Stimulated activated CD8-positive, alpha-beta memory T cell treated with anti-CD3 and anti-CD28 coated beads, Interleukin-15, amount 100 ng/mL, for 4 hours (primary cell): ENCODE measurements at places on chromosomes 6 and 20.

- no peak for DNase-seq
Observed at GRCh38 chr6:15472621-15473020, 190.2 kb downstream of the DTNBP1 start.

DNA sequence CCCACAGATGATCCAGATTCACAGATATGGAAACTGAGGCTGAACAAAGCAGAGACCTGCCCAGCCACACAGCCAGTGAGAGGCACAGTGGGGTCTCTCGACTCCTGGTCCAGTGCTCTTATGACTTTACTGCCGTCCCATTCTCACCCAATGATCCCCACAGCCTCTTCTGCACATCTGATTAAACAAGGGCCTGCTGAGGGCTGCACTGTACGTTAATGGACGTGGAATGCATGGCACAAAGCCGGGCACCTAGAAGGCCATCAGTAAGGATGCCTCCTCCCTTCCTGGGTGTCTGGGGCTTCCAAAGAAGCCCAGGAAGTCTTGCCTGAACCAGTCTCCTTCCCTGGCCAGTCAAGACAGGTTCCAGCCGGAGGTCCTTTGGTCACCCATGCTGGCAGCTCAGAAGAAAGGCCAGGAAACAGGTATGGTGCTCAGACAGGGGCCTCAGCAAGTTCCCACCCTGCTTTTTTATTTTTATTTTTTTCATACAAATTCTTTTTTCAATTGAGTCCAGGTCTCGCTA, 3.8 kb downstream of the TFEB start:
- DNase-seq = no peak

GRCh38 chr6:41770381-41771057, 9.2 kb downstream of the FRS3 start:
- DNase-seq = no peak

DNA sequence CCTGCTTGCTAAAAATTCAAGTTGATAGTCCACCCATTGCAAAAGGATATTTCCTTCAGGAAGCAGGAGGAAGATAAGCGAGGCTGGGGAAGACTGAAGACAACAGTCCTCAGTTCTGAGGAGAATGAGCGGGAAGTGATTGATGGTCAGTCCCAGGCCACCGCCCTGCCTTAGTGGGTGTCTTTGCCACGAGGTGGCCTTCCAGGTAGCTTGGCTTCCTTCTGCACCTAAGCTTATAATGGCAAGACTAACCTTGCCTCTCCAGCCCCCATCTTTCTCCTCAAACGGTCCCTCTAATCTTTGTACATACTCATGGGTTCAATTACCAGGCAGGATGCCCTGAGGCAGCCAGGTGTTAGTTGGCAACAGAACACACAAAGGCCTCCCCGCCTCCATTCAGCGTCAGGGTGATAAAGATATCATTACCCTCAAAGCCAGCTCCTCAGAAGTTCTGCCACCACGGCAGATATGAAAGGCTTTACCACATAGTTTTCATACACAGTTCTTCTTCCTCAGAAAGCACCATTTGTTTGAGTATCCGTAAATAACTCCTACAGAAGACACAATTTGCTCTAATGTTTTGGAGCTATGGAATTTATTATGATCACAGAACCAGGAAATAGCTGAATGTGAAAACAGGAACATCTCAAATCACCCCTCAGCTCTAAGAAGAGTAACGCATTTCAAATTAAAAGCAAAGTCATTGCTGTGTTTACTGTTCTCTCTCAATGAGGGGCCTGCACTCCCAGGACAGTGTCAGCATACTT, 249.4 kb downstream of the ATXN1 start:
- no peak for DNase-seq

DNA sequence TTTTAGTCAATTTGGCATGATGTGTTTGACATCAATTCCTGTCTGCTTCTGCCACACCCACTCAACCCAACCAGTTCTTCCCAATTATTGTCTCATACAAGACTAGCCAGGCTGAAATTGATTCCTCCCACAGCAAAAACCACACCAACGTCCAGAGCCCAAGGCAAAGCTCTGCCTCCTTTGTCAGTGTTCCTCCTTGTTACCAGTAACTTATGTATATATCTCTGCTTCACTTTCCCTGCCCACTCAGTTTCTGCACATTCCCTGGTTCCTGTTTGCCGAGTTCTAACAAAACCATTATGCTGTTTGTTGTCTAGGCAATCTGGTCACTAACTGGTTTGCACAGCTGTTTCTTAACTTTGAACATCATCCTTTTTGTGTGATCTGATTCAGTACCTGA, 547.9 kb upstream of the PTCHD4 start:
- no peak for DNase-seq

DNA sequence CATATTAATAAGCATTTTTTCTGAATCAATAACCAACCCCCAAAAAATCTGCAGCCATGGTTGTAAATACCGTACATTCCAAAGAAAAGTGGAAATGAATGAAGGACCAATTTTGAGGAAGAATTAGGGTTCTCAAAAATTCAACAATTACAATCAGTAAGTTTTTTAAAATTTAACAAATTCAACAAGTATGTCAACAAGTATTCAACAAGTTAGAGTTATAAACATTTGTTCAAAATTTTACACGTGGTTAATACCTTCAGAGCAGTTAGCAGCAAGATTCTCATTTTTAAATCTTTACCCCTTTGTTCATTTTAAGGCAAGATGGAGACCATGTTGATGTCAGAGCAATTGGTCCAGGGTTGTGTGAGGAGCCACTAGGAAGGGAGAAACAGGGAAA, 27.6 kb upstream of the ANKEF1 start:
- DNase-seq = no peak

- no peak for DNase-seq
Observed at GRCh38 chr6:126015863-126016262, 29.5 kb downstream of the TRMT11 start.

DNA sequence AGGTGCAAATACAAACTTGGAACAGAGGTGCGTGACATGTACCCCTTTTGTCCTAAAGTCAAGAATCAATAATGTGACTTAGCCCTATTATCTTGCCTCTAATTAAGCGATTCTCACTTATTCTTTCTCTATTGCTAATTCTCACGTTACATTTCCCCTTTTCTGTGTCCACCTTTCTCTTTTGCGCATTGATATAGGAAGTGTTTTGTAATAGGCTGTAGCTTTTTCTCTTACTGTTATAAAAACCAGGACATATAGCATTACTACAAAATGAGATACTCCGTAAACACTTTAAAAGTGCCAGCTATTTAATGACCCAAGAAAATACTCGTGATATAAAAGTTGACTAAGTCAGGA, 669 bp upstream of the TMEM30A start:
- no peak for DNase-seq

GRCh38 chr20:7500231-7500663, 440.0 kb downstream of the HAO1 start:
- no peak for DNase-seq

GRCh38 chr6:119158057-119158848, 79.8 kb upstream of the FAM184A start:
- DNase-seq = no peak

GRCh38 chr6:30767158-30767943, 23.0 kb upstream of the IER3 start:
- DNase-seq = no peak

DNA sequence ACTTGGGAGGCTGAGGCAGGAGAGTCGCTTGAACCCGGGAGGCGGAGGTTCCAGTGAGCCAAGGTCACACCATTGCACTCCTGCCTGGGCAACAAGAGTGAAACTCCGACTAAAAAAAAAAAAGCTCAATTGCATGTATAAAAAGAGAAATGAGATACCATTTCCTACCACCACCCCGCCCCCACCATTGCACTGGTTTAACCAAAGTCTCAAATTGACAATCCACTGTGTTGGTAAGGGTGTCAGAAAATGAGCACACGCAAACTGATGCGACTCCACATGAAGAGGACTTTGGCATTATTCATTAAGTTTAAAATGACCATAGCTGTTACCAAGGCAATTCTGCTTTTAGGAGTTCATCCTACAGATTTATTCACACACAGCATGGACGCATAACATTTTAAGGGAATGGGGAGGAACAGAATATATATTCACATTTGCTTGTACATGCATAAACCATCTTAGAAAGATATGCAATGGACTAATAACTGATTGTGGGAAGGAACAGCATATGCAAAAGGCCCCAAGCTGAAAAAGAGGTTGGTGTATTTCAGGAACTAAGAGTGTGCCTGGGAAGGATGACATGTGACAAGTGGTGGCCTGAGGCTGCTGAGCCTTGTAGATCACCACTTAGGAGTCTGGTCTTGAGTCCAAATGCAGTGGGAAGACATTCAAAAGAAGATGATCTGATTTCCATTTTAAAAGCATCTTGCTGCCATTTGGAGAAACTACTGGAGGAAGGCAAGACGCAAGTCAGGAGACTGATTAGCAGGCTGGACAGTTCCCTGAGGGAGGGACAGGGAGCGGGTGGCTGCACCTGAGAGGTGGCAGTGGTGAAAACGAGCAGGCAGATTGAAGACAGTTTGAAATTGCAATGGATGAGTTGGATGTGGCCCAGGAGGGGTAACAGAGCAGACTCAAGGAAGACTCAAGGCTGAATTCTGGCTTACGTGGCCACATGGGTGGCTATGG, 37.2 kb upstream of the PTPN1 start:
- DNase-seq = no peak

DNA sequence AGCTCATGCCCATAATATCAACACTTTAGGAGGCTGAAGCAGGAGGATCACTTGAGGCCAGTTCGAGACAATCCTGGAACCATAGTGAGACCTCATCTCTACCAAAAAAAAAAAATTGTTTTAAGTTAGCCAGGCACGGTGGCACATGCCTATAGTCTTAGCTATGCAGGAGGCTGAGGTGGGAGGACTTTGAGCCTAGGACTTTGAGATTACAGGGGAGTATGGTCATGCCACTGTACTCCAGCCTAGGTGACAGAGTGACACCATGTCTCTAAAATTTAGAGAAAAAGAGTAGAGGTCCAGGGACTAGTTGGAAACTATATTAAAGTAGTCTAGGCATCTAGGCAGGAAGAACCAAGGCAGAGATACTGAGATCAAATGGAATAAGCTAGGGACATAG, 121.6 kb downstream of the SLC16A10 start:
- no peak for DNase-seq

- no peak for DNase-seq
Observed at GRCh38 chr20:25042531-25043498, 15.1 kb downstream of the ACSS1 start.

DNA sequence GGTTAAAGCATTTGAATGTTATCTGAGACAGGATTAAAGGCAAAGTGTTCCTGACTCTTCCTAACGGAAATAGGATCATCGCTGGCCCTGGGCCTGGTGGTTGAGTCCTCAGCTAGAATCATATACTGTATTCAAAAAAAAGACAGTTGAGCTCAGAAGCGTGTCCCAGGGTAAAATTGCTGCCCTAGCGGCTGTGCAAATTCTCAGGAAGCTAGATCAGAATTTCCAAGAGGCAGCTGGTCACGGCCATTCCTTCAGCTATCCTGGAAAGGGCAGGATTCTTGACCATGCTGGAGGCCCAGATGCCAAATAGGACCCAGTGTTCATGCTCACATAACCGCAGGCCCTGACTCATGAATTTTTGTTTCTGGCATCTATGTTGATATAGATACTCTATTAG, 67.4 kb downstream of the STMND1 start:
- no peak for DNase-seq

- DNase-seq = no peak
Observed at GRCh38 chr20:33825340-33826269, 14.5 kb downstream of the CHMP4B start.

DNA sequence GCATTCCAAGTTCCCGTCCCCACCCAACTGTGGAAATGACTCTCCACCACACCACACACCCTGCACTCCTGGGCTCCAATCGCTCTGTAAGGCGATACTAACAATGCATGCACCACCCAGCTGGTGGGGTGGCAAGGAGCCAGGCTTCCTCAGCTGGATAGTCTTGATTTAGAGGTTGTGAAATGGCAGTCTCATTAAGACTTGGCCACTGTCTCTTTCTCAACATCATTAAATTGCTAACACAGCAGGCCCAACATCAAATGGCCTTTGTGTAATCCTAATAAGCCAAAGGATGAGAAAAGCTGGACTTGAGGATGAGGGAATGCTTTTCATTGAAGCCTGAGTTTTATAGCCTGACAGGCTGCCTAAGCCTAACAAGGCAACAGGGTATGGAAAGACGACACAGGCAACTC, 223.7 kb downstream of the GMDS start:
- no peak for DNase-seq

- no peak for DNase-seq
Observed at GRCh38 chr6:37987559-37987958, 168.0 kb downstream of the ZFAND3 start.

DNA sequence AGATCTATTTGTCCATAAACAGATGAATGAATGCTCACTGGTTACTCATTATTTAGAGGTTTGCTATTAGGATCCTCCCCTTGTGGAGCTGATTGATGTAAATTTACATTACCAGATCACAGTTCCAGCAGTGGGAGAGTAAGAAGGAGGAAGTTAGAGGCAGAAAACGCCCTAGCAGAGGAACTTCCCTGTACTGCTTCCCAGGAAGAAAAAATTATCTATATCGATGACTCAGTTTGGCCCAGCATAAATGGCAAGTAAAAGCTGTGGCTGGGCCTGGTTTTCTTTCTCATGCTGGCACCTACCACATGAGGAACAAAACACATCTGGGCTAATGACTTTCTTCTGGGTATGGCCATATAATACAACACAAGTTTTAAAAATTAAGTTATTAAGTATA, 35.7 kb downstream of the DNAAF9 start:
- no peak for DNase-seq

DNA sequence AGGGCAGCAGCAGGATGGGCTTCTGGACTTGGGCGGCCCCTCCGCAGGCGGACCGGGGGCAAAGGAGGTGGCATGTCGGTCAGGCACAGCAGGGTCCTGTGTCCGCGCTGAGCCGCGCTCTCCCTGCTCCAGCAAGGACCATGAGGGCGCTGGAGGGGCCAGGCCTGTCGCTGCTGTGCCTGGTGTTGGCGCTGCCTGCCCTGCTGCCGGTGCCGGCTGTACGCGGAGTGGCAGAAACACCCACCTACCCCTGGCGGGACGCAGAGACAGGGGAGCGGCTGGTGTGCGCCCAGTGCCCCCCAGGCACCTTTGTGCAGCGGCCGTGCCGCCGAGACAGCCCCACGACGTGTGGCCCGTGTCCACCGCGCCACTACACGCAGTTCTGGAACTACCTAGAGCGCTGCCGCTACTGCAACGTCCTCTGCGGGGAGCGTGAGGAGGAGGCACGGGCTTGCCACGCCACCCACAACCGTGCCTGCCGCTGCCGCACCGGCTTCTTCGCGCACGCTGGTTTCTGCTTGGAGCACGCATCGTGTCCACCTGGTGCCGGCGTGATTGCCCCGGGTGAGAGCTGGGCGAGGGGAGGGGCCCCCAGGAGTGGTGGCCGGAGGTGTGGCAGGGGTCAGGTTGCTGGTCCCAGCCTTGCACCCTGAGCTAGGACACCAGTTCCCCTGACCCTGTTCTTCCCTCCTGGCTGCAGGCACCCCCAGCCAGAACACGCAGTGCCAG, at the start of gene TNFRSF6B:
TSS of gene TNFRSF6B (plus strand) at position 25 of the 729 bp plus-strand sequence. CDS start at position 141, 116 bp downstream.
- no peak for DNase-seq

- peak; percentile 51 for DNase-seq
Observed at GRCh38 chr20:32483351-32484224, 101.5 kb downstream of the NOL4L start.
